Esophagus mucosa (tissue), 1 donor: ENCODE measurements at places on chromosomes 16 and 17.

DNA sequence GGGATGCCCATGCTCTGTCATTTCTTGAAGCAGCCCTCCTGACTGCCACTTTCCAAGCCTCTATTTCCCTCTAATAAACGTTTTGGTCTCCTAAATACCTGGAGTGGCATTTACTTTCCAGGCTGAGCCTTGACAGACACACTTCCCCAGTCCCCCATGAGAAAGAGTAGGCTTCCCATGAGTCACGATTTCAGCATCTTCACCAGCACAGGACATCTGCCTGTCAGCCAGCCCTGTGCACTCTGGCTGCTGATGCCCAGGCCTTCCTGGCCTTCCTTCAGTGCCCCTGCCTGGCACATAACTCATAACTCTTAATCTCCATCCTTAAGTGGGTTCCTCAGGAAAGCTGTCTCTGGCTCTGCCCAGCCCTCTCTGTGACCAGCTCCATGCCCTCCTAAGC lies 30.8 kb upstream of the GAS7 start:
- no peak for ATAC-seq

DNA sequence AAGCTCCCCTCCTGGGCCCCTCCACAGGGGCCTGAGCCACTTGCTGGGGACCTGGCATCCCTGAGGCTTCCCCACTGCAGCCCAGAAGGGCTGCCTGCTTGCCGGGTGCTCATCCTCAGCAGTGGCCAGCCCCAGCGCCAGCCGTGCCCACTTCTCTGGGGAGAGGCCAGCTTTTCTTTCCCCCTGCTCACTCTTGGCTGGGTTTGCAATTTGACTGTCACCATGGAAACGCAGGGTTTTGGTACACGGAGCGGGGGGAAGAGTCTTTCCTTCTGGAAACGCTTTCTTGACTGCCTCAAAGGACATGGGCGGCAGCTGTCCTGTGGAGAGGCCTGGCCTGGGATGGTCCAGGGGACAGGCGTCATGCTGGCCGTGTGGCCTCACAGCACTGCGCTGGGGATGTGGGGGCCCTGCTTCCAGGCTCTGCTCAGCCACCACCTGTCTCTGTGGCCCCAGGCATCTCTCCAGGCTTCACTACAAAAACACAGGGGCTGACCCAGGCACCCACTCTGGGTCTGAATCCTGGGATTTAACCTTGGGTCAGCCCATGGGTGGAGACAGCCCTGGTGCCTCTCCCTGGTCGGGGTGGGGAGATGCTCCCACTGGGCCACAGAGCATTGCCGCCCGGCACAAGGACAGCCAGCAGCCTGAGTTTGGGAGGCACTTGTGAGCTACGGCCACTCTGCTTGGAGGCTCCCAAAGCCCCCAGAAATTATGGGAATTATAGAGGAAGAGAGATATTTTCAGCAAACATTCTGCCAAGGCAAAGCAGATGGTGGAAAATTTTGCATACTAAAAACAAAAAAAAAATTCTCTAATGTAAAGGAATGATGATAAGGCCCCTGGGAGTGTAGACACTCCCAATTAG lies 45.9 kb upstream of the DOC2B start:
- no peak for ATAC-seq

GRCh38 chr17:13509527-13509926 lies 92.2 kb downstream of the HS3ST3A1 start:
- ATAC-seq = no peak

DNA sequence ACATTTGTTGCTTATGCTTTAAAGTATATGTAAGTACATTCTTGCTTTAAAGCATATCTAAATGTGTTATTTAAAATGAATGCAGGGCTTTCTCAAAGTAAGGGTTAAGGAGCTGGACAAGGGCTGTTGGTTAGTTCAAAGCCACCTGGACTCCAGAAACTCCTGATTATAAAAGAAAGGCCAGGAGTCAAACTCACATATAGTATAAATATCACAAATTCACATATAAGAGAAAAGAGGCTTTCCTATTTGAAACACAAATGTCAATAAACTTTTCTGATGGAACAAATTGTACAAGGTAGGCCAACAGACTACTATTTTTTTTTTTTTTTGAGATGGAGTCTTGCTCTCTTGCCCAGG lies 84.5 kb upstream of the CORO6 start:
- no peak for ATAC-seq

- no peak for ATAC-seq
Observed at GRCh38 chr16:16038950-16039349, 89.5 kb downstream of the ABCC1 start.

GRCh38 chr17:73286863-73287296 lies 24.9 kb downstream of the CDC42EP4 start:
- ATAC-seq = peak; percentile 82

GRCh38 chr17:70786081-70786480 lies 616.7 kb downstream of the KCNJ2 start:
- no peak for ATAC-seq

DNA sequence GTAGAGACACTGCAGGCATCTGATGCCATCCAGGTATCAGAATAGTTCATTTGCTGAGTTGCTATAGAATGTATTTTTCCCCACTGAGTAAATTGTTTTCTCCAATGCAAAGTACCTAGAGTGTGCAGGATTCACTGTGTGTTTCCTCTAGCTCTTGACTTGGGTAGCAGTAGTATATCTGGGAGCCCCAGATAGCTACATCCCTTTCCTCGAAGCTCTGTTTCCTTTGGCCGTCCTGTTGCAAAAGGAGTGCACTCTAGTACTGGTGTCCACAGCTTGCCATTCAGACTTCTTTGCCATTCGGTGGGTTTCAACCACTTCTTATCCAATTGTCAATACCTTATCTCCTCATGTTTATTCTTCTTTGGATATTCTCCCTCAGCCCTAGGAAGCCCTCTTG lies 12.8 kb downstream of the ABCA8 start:
- ATAC-seq = no peak

- ATAC-seq = no peak
Observed at GRCh38 chr17:79020631-79021301, 3.2 kb upstream of the C1QTNF1 start.

GRCh38 chr16:25081702-25082101 lies 29.8 kb upstream of the LCMT1 start:
- ATAC-seq = no peak

- ATAC-seq = no peak
Observed at GRCh38 chr16:72399811-72400210, 227.9 kb upstream of the PMFBP1 start.

DNA sequence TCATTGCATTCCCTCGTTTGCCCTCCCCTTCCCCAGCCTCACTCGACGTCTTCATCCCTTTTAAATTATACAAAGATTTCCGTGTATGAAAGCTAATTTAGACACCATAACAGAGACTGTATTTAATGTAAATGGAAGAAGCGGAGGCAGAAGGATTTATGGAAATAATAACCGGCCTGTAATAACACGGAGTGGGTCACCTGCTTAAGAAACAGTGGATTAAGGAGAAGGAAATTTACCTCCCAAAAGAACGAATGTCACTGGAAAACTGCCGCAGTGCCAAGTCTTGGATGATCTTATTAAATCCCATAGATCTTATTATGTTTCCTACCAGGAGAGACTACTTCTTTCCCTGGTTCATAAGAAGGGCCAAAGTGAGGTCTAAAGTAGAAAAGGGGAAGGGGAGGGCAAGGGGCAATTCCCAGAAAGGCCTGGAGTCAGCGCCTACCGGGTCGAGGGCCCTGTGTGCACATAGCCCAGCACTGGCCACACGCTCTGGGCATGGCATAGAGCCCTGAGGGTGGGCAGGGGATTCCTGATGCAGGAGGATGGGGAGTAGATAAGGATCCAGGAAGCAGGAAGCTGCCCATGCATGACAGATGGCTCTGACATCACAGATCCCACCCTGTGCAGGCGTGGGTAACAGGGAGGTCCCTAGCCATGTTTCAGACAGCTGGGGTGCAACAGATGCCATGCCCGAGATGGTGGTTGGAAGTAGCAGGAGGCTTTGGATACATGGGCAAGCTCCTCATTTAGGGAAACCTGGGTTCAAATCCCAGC lies 56.2 kb upstream of the RPL38 start:
- no peak for ATAC-seq

DNA sequence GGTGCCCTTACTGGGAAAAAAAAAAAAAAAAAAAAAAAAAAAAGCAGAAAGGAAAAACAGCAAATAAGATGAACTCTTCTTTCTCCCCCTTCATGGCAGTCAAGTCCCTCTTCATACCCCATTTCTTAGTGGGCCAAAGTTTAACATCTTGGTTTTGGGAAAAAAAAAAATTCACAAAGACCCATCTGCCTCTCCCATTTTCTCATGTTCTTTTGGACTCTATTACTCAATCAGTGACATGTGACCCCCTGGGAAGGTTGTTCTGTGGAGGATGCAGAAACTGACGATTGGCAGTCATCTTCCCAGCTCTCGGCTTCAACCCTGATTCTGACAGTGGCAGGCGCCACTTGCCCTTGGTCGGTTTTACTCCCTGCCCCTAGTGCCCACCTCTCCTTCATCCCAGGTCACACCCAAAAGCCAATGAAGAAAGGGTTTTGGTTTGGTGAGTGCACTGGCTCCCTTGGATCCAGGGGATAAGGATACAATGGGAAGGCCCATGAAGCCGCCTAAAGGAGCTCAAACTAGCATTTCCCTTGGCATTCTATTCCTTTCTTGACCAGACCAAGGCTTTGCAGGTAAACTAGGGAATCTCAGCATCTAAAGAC lies 60.7 kb upstream of the TBX2 start:
- no peak for ATAC-seq

GRCh38 chr17:4516735-4517134 lies 18.1 kb downstream of the SPNS2 start:
- no peak for ATAC-seq

DNA sequence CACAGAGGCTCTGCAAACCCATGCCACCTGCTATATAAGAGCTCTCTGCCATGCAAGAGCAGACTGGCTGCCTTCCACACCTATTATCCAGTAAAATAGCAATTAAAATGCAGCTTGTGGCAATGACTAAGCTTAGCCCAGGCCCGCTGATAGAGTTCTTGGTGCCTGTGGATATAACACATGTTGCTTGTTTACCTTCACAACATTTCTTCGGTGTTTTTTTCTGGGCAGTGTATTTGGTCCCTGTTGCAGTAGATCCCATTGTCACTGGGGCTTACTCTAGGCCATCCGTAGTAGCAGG lies 63.5 kb downstream of the SPECC1 start:
- ATAC-seq = no peak

DNA sequence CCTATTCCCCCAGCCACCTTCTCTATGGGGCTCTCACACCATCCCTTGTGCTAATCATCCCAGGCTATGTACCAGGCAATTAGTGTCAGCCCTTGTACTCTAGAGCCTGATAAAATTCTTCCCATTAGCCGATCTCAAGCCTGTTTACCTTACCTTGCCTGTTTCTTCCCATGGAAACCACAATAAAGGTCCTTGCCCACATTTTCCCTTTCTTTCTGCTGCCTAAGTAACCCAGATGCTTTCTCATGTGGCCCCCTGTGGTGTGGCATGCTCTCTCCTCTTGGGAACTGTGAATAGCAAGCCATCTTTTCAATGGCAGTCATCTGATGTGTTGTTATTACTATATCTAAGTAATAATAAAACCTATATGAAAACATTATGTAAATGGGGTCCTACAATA lies 265.8 kb upstream of the ELAC2 start:
- ATAC-seq = no peak

DNA sequence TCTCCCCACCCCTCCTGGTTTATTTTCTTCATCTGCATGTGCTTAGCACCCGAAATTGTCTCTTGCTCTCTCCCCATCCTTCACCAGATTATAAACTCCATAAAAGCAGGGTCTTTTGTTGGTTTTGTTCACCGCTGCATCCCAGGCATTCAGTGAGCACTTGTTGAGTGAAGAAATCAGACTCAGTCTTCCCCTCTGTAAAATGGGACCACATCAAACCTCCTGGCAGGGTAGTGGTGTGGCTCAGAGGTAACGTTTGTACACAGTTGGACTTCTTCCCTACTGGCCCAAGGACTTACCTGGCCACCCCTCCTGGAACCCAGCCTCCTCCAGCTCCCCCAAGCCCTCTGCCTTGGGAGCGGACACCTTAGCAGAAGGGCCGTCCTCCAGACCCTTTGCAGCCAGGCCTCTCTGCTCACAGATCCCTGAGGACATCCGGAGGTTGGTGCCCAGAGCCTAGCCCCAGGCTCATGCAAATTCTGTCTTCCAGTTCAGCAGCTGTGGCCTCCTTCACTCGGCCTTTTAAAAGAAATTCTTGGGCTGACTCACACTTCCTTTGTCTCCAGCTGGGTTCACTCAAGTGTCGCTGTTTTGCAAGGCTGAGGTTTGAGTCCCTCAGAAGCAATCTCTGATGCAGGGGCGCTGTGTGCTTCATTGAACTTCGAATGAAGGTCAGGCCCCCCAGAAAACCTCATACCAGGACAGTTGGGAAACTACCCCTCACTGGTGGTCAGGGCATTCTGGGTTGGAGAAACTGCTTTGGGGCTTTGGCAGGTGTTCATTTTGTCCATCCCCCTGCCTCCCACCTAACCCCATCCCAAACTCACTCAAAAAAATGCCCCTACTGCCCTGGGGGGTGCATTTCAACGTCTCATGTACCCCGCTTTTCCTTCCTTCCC lies 16.8 kb upstream of the RMI2 start:
- peak; percentile 79 for ATAC-seq

DNA sequence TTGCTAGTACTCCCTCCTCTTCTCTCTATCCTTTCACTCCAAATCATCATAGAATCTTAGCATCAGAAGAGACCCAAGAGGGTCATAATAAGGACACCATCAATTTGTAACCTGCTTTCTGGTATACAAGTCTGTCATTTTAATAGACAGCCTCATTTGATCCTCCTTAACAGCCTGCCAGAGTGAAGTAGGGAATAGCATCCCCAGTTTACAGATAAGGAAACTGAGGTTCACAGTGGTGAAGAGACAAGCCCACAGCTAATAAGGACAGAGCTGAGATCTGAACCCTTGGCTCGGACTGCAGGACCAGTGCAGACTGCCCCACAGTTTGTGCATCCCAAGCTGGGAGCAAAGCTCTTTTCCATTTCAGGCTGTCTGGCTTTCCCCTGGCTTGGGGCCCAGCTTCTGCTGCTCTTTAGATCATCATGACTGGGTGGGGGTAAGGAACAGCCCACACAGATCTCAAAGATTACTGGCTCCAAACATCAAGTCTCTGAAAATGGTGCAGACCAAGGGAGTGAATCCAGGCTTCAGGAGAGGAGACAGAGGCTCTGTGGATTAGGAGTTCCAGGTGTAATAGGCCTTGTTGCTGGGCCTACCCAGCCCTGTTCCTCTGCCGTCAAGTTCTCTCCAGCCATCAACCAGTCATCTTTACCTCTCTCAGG lies 10.3 kb upstream of the IGFBP4 start:
- no peak for ATAC-seq

DNA sequence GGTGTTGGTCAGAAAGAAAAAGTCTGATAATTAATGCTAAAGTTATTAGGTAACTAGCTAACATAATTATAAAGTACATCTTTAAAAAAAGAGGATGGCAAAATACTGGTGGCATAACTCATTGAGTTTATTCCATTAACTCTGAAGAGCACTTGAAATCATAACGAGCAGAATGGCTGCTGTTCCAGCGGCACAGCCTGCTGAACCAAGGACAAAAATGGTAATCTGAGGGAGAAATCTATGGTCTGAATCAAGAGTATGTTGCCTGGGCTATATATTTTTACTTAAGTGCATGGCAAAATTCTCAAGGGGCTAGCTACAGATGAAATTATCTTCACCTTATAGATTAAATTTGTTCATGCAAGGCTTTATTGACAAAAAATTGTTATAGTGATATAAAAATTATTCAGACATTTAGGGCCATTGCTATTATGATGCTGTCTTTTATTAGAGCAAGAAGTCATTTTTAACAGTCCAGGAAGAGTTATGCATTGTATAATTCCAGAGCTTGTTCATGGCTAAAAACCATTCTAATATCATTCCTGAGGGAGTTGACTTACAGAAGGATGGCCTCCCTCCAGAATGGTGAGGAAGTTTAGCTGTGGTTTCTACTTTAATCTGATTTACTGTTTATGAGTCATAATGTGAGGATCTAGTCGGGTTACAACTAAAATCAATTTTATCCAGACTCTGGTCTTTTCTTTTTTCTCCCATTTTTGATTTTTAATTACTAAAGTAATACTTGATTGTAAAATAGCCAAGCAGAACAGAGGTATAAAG lies 41.4 kb upstream of the ANKFN1 start:
- ATAC-seq = no peak
